Activated CD4-positive, alpha-beta T cell treated with anti-CD3 and anti-CD28 coated beads, Interleukin-2, amount 50 U/mL, for 24 hours (primary cell): ENCODE measurements at places on chromosomes 6 and 20.

DNA sequence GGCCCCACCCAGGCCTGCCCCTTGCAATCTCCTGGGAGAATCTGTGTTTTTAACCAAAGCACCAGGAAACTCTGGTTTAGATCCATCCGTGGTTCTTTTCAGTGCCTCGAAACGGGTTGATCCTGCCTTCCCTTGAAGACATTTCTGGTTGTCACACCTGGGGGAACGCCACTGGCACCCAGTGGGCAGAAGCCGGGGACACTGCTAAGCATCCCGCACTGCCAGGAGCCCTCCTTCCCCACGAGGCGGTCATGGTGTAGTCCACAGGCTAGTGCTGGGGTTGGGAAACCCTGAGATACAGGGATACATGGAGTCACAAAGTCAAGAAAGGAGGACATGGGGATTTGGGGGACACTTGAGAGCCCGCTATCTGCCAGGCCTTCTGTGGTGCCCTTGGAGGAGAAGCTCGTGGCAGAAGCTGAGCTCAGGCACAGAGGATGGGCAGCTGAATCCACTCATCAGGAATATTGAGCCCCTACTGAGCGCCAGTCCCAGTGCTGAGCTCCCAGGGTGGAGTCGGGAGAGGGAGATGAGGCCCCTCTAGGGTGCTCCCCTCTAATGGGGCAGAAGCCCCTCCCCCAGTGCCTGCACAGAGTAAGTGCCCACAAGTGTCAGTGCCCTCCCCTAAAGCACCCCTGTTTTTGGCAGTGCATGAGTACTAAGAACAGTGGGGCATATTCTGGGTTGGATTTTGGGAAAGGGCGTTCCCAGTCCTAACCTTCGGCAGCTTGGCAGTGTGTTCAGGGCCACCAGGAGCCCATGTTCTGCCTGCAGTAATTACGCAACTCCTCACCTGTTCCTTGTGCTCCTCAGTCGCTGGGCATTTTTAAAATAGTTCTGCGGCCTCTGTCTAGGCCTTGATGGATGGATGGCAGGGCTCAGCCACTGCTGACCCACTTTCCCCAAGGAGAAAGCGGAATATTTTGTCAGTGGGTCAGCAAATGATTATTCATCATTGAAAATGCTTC is 25.6 kb upstream of the PHACTR3 start:
- DNase-seq: no peak

DNA sequence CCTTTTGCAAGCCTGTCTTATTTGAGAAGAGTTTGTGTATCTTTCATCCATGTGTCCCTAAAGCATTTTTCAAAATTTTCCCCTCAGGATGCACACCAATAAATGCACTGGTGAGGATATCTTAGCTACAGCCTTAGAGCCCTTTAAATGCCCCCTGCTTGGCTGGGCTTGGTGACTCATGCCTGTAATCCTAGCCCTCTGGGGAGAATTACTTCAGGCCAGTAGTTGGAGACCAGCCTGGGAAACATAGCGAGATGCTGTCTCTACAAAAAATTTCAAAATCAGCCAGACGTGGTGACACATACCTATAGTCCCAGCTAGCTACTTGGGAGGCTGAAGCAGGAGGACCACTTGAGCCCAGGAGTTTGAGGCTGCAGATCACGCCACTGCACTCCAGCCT is 33.8 kb upstream of the PLCB4 start:
- DNase-seq: no peak

- no peak for DNase-seq
These were observed 32.3 kb downstream of the CD2AP start for GRCh38 chr6:47509937-47510336.

DNA sequence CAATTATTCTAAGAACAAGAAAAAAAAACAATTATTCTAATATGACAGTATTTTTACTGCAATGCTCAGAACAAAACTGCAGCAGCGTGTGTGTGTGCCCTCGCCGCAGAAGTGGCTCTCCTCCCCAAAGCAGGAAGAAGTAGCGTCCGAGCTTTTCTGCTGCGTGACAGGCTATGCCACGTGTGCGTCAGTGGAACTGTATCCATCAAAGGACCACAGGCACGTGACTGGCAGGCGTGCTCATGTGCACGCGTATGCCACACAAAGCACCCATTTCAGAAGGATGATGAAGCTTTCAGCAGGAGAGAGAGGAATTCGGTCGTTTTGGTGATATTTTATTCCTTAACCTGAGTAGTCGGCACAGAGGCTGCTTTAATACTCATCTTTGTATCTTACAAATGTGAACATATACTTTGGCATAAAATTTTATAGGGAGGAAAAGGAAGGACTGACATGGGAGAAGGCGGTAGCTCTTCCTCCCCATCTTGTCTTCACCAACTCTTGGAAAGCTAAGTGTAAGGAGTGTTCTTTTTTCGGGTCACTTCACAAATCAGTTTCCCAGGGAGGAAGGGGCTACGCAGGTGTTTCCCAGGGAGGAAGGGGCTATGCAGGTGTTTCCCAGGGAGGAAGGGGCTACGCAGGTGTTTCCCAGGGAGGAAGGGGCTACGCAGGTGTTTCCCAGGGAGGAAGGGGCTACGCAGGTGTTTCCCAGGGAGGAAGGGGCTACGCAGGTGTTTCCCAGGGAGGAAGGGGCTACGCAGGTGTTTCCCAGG is 3.4 kb downstream of the TCFL5 start:
- DNase-seq: no peak

DNA sequence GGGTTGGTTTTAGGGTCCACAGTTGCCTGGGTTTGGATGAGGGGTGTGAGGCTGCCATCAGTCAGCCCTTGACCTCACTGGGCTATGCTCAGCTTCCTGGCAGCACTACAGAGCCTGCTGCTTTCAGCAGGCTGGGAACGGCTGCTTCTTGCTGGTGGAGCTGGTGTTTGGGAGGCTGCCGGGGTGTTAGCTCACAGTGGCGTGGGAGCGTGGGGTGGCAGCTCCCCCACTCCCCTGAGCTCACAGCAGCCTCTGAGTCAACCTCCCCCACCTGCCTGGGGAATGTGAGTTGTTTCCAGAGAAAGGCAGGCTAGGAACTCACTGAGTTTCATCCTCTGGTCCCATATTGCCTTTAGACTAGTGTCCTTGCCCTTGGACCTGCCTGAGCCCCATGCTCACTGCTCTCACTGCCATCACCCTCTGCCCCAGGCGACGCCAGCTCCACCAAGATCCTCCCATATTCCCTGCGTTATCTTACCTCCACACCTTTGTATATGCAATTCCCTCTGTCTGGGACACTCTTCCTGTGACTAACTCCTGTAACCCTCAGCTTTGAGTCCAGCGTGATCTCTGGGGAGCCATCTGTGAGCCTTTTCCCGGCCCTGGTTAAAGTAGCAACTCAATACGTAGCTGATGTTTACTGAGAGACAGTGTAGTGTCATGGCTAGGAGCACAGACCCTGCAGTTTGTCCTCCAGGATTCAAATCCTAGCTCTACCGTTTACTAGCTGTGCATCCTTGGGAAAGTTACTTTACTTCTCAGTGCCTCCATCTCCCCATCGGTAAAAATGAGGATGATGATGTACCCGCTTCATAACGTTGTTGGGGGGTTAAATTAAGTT is 34.8 kb downstream of the PPP1R16B start:
- DNase-seq: no peak

DNA sequence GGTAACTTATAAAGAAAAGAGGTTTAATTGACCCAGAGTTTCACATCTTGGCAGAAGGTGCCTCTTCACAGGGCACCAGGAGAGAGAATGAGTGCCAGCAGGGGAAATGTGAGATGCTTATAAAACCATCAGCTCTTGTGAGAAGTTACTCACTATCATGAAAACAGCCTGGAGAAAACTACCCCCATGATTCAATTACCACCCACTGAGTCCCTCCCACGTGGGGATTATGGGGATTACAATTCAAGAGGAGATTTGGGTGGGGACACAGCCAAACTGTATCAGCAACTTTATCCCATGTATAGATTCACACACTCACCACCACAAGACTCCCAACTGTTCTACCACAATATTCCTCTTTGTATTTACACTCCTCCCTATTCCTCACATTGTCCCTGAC is 10.6 kb downstream of the PDSS2 start:
- no peak for DNase-seq

- no peak for DNase-seq
These were observed 61.1 kb upstream of the CCN6 start for GRCh38 chr6:111992851-111993250.

GRCh38 chr6:56375806-56376205 is 128.4 kb upstream of the COL21A1 start:
- DNase-seq: no peak

- no peak for DNase-seq
These were observed 66.1 kb downstream of the CD24 start for GRCh38 chr6:106908386-106908840.

GRCh38 chr6:162092816-162093502 is 634.6 kb downstream of the PRKN start:
- DNase-seq: no peak

- DNase-seq: no peak
These were observed 658 bp downstream of the HTR1B start for GRCh38 chr6:77462359-77463307.

GRCh38 chr6:13400772-13401171 is 72.4 kb upstream of the TBC1D7 start:
- no peak for DNase-seq

DNA sequence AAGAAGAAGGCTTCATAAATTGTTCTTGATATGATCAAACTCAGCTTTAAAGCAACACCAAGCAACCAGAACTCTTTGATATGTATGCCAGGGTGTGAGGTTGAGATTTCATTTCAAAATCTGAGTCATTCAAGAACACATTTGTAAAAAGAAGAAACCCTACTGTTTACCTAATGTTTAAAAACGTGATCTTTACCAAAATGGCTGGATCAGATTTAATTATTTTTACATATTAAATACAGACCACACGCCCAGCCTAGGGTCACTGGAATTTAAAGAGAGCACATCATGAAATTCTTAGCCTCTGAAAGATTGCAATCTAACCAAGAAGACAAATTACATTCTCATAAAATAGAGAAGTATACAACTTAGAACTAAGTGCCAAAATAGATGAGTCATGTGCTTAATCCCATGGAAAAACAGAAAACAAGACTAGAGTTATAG is 206.8 kb upstream of the SMLR1 start:
- no peak for DNase-seq

GRCh38 chr6:106451439-106451838 is 90.9 kb downstream of the CRYBG1 start:
- no peak for DNase-seq

DNA sequence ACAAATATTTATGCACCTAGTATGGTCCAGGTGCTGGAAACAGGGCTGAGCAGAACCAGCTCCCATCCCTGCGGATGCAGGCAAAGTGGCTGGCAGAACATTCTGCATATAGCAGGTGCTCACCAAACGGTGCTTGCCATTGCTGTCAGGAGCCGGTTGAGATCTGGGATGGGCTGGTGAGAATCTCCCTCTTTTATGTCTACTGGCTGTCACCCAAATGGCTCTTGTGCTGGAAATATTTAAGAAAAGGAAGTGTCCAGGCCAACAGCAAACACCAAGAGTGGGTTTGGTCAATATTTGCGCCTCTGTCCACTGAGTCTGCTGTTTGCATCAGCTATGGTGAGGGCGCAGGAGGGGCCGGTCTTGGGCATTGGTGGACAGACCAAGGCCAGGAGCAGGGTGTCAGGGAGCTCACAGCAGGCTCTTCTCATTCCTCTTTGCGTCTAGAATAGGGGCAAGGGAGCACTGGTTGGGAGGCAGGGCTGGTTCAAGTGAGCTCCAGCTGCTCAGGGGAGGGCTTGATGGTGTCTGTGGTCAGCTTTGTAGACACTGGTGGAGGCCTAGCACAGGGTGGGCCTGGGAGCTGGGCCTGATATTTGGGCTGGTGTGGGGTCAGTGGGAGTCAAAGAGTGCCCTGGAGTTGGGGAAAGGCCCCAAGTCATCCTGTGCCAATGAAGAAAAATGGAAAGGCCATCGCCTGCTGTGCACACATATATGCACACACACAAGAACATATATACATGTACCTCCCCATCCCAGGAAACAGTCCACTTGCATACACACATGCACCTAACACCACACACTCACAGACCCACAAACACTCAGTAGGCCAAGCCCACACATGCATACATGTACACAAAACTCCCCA is 1.4 kb upstream of the BPIFB2 start:
- DNase-seq: no peak

DNA sequence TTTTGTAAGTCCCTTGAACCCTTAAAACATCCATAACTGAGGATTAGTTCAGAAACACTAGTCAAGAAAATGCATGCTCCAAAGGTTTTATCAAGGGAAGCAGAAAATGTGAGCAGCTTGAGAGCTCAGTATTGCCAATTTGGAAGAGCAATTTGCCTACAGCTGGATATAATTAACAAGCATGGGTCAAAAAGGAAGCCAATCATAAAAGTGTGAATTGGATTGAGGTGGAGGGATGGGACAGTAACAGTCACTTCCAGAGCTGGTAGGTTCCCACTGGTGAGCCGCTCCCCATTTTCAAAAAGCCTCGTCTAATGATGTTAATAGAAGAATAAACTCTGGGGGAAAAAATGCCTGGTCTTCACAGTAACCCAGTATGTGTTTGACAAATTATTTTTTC is 5.0 kb upstream of the PTPRK start:
- no peak for DNase-seq

GRCh38 chr6:12173661-12174060 is 116.5 kb upstream of the EDN1 start:
- DNase-seq: no peak

DNA sequence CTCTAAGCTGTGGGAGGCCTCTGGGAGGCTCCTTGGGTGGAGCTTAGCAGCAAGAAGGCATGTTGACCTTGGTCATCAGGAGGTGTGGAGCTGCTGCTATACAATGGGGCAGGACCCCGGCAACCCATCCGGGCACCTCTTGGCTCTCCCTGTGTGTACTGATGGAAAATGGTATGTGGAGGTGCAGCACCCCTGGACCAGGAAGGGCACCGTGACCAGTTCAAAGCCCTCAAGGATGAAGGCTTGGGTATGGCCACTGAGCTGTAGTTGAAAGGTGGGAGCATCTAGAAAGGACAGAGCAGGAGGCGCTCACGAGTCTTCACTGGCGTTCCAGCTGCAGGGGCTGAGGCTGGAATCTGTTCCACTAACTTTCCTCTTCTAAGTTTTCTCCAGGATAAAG is 6.7 kb upstream of the IRF4 start:
- DNase-seq: no peak

- DNase-seq: no peak
These were observed 156.9 kb downstream of the MAFB start for GRCh38 chr20:40532103-40532502.

GRCh38 chr6:43707767-43708166 is 20.2 kb upstream of the MRPS18A start:
- no peak for DNase-seq

GRCh38 chr6:139475241-139475640 is 100.8 kb upstream of the CITED2 start:
- no peak for DNase-seq

DNA sequence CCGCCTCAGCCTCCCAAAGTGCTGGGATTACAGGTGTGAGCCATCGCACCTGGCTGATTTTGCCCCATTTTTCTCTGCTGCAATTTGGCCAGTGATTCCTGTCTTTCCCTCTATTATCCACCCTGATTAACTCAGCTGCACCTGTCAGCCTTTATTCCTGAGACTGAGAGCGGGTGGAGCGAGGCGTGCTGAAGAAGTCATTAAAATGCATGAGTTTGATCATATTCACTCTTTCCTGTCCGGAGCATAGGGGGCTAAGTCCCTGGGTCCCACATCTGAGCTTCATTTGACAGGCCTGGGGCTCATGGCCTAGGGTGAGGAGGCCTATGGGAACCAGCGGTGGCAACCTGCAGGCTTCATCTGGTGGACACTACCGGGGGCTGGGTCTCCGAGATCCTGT is 25.7 kb upstream of the CTNNBL1 start:
- no peak for DNase-seq
